ENCODE measurements at places on chromosomes 11 and 22.
A peak's percentile ranks its signal among the peaks of the same experiment; 100 is the strongest.

GRCh38 chr22:19903513-19903912 lies 38.1 kb upstream of the COMT start:
- no peak for DNase-seq

DNA sequence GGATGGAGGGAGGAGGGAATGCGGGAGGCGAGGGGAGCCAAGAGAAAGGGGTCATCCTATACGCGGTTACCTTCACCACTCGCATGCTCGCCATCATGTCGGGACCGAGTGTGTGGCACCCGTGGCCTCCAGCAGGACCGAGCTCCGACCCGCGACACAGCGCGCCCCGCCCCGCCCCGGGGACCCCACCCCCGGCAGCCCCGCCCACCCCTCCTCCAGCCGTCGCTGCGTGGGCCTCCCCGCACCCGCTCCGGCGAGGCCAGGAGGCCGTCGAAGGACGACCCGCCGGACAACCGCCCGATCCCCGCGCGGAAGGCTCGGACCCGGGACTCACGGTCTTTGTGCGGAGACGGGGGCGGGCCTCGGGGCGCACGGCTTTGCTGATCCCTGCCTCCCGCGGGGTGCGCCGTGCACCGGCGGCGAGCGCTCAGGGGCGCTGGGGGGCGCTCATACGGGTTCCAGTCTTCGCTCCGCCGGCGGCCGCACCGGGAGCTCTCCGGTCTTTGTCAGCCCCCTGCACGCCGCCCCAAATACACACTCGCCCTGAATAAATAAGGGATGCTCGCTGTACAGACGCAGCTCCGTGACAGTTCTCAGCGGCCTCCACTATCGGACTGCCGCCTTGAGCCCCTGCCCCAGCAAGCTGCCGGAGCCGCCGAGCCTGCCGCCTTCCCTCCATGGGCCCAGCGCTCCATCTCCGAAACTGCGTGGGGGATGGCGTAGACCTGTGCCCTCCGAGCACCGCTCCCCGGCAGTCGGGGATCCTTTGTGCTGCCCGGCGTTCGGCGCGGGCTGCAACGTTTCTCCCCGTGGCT lies at the start of gene UBE2L6:
Gene UBE2L6, minus strand, starts transcription at position 158 of the 815 bp plus-strand sequence. Its CDS starts 61 bp downstream, at position 97.
- peak; percentile 59 for DNase-seq

- DNase-seq: no peak
Measured at GRCh38 chr11:128519338-128519737, 68.0 kb downstream of the ETS1 start.

- DNase-seq: peak; percentile 76
Measured at GRCh38 chr22:26045860-26046259, 123.4 kb upstream of the SEZ6L start.

DNA sequence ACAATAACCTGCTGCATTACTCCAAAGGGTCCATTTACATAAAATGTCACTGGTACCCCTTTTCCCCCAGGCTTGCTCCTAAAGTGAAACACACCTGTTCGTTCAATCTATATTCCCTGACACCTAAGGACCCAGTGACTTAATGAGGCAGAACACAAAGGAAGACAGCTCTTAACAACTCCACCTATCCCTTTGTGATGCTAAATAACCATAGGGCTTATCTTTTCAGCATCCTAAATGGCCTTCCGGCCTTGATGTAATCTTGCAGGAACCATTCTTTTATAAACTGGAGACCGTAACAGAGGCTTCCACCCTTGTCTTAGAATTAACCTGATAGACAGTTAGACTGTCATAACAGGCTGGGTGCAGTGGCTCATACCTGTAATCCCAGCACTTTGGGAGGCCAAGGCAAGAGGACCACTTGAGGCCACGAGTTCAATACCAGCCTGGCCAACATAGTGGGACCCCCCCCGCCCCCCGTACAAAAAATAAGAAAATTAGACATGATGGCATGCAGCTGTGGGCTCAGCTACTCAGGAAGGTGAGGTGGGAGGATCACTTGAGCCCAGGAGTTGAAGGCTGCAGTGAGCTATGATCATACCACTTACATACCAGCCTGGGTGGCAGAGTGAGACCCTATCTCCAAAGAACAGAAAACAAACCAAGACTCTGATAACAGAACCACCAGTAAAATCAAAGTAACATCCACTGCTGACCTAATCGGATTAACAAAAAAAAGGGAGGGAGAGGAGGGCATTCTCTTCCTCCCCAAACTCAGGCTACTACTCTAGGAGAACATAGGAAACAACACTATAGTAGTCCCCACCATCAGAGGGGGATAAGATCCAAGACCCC lies 5.1 kb downstream of the CHEK2 start:
- DNase-seq: peak; percentile 26

- no peak for DNase-seq
Measured at GRCh38 chr22:33866511-33866910, 53.8 kb downstream of the LARGE1 start.

DNA sequence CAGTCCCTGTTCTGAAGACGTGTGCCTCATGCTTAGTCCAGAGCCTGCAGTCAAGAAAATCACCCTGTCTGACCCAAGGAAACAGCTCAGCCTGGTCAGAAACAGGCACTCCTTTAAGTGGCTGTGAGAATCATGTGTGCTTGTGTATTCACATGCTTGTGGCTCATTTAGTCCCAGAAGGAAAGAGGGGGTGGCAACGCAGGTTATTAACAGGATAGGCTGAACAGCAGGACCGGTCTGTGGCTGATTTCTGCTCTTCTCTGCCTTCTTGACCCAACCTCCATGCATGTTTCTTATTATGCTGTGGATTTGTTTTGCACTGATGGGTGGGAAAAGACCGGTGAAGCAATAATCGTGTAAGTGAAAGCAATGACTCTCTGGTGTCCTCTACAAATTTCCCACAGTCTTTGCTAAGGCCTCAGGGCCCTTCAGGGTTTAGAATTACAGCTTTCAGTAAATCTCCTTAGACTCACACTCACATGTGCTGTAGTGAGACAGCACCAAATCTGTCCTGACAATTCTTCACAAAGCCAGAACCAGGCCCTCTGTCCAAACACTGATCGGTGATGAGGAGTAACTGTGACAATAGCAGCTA lies 288.1 kb downstream of the ETS1 start:
- DNase-seq: no peak

GRCh38 chr22:39534092-39534506 lies 1.6 kb upstream of the RPS19BP1 start:
- no peak for DNase-seq

DNA sequence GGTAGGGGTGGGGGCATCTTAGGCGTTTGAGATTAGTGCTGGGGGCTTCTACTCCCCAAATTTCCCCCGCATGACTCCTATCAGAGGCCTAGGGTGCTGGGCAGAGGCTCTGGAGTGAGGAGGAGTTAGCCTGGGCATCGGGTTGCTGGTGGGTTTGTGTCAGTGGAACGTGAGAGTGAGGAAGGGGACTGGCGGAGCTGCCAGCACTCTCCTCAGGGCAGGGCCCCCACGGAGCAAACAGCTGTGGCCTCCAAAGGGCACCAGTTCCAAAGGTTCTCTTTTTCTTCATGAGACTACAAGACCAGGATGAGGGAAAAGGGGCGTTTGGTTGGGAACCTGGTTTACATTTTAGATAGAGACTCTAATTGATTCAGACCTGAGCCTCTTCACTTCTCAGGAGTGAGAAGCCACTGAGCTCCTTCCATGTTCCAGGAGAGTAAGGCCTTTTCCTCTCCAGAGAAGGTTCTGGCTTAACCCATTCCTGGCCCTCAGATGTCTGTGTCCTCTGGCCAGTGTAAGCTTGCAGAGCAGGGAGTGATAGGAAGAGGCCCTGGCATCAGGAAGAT lies 35.6 kb upstream of the CDON start:
- DNase-seq: no peak

GRCh38 chr22:45425101-45425500 lies 11.6 kb downstream of the RIBC2 start:
- DNase-seq: no peak

- no peak for DNase-seq
Measured at GRCh38 chr11:87575088-87575487, 537.4 kb downstream of the TMEM135 start.

GRCh38 chr11:82733444-82734119 lies at the start of gene FAM181B:
Gene FAM181B, minus strand, starts transcription at chr11:82733864. Its CDS starts 135 bp downstream, at chr11:82733729.
- no peak for DNase-seq

GRCh38 chr11:47961383-47961782 lies 19.0 kb upstream of the PTPRJ start:
- DNase-seq: no peak

DNA sequence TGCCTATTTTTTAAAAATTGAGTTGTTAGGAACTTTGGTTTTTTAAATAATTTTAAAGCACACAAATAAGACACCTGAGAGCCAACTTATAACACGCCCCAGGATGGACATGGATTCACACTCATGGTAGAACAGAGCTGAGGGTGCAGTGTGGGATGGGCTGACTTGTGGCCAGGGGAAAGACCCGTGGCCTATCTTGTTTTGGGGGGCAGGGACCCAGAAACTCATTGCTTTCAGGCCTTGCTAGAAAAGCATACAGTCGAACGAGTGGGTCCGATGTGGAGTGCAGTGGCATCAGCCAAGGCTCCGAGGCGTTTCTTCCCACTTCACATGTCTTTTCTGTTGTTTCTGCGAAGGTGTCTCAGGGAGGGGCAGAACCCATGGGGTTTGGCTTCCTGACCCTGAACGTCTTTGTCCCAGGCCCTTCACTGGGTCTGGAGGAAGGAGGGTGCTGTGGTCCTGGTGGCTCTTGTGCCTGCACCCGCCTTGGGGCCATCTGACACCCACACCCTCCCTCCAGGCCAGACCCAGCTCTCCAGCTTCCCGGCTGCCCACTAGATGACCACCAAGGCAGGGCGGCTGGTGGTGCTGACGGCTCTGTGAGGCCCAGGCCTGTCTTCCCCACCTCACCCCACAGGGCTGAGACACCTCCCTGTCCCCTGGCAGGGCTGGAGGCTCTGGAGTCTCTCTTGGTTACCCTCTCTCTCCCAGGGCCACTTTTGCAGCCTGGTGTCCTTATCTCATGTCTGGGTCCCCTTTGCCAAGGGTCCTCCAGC lies 120.8 kb downstream of the KCNQ1 start:
- DNase-seq: no peak

GRCh38 chr11:82229341-82229740 lies 504.3 kb downstream of the FAM181B start:
- DNase-seq: peak; percentile 9

- no peak for DNase-seq
Measured at GRCh38 chr11:35014346-35014745, 97.9 kb downstream of the PDHX start.

- DNase-seq: no peak
Measured at GRCh38 chr11:119691020-119691666, 37.9 kb downstream of the NECTIN1 start.

- DNase-seq: no peak
Measured at GRCh38 chr22:43528601-43529360, 117.0 kb downstream of the MPPED1 start.

GRCh38 chr11:36289226-36289852 lies at the start of gene COMMD9:
Gene COMMD9, minus strand, starts transcription at chr11:36289424. Its CDS starts 12 bp downstream, at chr11:36289412.
- peak; percentile 85 for DNase-seq

GRCh38 chr11:65119670-65119995 lies 2.1 kb upstream of the ZNHIT2 start:
- no peak for DNase-seq

GRCh38 chr11:70913715-70914231 lies 338.6 kb downstream of the SHANK2 start:
- peak; percentile 95 for DNase-seq

DNA sequence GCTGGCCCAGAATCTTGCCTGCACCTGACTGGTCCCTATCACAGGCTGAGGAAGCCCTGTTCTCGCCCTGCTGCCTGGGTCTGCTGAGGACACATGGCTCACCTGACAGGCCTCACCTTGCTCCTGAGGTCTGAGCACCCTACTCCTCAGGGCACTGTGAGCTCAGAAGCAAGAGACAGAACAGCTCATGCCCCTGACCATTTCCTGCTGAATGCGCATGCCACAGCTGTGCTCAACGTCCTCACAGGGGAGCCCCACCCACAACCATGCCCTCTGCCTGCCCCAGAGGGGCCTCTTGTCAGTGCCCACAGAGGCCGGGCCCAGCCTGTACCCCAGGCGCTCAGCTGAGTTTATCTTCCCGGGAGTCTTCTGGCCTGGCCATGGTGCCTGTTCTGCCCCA lies 2.8 kb upstream of the TSPO start:
- no peak for DNase-seq

DNA sequence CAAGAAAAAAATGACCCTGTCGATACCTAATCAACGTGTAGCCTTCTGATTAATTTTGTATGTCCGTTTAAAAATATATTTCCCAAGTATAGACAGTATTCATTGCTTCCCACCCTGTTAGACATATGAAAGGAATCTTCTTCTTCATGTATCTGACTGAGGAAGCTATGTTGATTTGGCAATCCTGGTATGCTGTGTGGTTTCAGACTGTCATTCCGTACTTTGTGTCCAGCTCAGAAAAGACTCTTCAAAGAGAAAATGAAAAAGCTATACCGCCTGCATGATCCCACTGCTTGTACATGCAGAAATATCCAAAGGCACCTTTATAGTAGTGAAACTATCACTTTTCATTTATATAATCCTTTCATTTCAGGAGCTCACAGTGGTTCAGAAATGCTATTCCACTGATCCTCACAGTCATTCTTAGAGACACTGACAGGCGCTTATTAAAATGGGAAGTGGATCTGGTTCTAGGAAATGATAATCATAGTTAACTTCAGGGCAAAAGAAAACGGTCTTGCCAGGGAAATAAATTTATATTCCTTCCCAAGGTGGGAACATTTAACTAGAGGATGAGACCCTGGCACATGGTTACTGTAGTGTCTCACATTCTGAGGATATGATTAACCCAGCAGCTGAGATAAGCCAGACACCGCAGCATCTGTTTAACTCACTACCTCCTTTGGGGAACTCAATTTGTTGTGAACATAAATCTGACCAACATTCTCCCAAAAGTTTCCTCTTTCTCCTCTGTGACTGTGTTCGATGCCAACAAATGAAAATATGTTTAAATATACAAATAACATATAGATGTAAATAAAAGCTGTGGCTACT lies 599.2 kb upstream of the LUZP2 start:
- no peak for DNase-seq

GRCh38 chr11:67662142-67662834 lies 11.8 kb upstream of the ACY3 start:
- no peak for DNase-seq

DNA sequence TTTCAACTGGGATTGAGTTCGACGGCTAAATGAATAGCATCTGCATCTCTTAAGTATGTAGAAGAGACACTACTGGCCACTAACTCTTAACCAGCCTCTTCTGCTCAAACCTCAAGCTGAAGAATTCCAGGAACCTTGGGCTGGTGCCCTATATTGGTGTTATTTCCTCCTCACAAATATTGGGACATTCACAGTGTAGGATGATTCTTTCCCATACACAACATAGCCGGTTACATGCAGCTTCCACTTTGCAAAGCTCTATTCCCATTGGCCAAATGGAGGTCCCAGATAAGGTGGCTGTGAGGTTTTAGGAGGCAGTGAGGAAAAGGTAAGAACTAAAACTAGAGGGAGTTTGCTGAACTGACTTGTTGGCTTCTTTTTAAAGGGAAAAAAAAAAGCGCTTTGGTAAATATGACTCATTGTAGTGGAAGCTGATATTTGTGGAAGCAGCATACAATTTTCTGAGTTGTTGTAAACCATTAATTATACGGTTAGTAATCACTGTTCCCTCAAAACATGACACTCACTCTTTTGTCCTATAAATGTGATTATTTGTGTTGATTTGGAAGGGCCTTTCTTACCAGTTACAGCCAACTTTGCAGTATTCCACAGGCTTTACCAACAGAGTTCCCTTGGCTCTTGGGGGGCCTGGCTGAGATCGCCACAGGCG lies 17.6 kb downstream of the C22orf31 start:
- DNase-seq: no peak

Data from NCI-H748 treated with DMSO at 0.1 percent for 48 hours (cell line).